ENCODE measurements at places on chromosomes 1 and 21. TPM values are rescaled to one million over a fixed set of nuclear protein-coding genes. Genes with fewer than 3 reads are reported as not detected.
A peak's percentile ranks its signal among the peaks of the same experiment; 100 is the strongest.

GRCh38 chr1:8047686-8048445, 21.8 kb upstream of the ERRFI1 start:
- DNase-seq: no peak

DNA sequence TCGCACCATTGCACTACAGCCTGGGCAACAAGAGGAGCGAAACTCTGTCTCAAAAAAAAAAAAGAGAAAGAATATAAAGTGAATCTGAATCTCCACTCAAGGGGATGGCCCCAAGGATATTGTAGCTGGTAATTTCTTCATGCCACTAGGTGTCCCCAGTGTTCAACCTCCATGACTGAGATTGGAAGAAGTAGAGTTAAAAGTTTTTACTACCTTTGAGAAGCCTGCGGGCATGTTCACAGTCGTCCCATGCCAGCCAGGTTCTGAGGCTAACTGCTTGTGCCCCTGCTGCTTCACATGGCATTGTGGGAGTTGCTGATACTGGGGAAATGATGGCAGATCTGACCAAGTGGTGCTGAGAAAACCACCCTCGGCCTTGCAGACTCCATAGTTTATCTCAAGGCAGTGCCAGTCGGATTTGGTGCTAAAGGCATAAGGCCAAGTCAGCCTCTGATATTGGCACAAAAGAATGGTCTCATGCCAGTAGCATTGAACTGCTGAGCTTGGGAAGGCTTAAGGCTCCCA, 10.8 kb upstream of the SHISA4 start:
- no peak for DNase-seq

- no peak for DNase-seq
Observed at GRCh38 chr1:44519035-44519676, 114.1 kb downstream of the RNF220 start.

DNA sequence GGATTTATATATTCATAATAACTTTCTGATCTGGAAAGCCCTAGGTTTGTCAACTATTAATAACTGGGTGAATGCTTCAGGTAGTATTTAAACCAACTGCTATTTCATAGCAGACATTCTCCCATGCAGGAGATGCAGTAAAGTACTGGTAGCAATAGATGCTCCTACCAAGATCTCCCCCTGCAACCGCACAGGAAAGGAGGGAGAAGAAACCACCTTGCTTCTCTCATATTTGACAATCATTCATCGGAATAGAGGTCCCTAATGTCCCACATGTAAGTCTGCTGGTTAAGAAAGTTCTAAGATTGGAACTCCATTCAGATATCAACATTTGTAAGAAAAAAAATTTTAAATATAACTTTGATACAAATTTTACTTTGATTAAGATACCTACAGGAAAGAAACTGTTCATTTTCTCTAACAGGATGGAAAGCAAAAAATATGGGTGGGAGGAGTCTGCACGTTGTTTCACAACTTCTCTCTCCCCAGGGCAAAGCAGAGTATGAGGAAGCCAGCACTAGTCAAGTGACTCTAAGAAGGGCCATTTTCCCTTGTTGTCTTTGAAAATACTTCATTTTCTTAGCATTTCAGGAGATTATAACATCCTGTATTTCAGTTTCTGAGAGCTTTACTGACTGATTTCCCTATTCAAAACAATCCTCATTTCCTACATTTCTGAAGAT, at the start of gene PYHIN1:
Gene PYHIN1, plus strand, starts transcription at position 498 of the 683 bp plus-strand sequence. CDS start 5,359 bp downstream, outside the sequence.
- DNase-seq: peak; percentile 18

DNA sequence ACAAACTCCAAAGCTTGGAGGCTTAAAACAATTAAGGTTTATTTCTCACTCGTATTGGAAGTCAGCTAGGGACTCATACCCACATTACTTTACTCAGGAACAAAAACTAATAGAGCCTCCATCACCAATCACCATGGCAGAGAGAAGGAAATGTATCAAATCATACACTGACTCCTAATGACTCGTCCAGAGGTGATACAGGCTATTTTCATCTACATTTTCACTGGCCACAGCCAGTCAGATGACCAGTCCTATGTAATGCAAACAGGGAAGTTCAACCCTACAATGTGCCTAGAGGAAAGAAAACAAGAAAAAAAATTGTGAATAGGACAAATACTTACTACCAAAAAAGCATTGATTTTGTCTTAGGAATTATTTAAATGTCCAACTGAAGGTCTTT, 110.3 kb downstream of the SEC16B start:
- DNase-seq: no peak

GRCh38 chr1:17190010-17190995, 14.6 kb upstream of the PADI1 start:
- no peak for DNase-seq

DNA sequence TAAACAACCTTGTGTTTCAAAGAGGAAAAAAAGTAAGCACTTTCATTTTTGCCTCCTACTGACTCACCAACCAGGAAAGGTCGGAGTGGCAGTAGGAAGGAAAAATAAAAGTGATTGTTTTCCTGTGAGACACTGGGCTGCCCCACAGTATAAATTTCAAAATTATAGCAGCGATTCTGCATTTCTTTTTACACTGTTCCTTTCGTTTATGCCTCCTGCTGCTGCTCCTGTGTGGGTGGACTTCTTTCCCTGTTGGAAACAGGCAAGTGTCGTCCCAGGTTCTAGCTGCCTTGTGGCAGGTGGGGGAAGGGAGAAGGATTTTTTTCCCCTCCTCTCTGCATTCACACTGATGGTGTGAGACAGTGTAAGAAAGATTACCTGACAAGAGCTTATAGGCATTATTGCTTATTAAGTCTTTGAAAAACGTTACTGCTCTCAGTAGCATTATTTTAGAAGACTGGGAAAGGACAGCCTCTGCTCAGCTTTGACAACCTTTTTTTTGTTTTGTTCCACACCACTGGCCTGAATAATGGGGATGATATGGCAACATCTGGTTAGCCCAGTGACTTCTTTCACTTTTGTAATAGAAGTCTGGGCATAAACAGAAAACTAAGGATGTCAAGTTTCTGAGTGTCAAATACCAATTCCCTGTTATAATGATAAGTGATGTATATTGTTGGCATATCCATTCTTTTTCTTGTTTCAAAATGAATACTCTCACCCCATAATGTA, 77.9 kb downstream of the NEK7 start:
- no peak for DNase-seq

GRCh38 chr1:226634611-226635246, 86.2 kb downstream of the STUM start:
- DNase-seq: no peak

GRCh38 chr1:209761011-209761635, 5.3 kb downstream of the TRAF3IP3 start:
- no peak for DNase-seq

DNA sequence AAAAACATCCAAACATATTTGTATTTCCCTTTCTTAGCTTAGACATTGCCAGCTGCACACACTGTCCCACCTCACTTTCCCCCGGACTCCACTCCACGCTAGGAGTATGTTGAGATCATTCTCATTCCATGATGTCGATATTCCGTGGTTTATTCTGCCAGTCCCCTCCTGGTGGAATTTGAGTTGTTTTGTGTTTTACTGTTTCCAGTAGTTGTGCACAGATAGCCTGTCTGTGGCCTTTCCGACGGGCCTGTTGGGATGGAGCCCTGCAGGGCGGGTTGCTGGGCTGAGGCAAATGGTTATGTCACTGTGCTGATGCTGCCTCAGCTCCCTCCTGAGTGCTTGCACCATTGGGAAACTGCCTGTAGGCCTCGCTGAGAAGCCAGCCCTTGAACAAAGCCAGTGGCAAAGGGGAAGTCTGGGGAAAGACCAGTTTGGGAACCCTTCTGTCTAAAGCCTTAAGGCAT, 12.8 kb downstream of the TRAPPC10 start:
- DNase-seq: no peak

DNA sequence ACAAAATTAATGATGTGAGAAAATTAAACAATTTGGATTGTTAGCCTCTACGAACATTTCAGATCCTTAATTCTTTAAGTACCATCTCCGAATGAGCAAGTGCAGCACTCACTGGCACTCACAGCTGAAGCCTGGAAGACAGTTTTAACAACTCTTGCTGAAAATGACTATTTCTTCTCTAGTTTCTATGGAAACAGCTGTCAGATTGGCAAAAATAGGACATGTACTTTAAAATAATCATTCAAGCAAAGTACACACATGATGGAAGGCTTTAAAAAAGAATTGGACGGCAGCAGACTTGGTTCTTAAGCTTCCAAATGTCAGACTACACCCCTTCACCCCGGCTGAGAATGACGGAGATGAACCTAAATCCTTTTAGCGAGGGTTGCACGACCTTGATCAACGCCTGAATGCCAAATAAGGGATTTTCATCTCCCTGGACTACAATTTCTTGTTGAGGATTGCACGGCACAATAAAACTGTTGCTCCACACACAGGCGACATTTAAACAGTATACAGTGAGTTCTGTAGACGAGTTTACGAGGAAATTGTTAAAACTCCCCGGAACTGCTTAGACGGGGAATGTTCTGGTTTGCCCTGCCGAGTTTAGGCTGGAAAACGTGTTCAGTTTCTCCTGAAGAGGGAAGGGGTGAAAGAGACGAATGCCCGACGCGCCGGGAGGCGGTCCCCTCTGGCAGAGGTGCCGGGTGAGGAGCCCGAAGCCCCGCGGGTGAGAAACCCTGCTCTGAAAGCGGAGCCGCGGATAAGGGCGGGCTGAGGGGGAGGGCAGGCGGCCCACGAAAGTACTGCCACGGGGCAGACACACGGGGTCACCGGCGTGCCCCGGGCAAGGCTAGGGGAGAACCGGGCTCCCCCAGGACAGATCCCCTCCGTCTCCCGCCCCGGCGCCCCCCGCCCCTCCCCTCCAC, 671 bp downstream of the OMA1 start:
- DNase-seq: peak; percentile 70

DNA sequence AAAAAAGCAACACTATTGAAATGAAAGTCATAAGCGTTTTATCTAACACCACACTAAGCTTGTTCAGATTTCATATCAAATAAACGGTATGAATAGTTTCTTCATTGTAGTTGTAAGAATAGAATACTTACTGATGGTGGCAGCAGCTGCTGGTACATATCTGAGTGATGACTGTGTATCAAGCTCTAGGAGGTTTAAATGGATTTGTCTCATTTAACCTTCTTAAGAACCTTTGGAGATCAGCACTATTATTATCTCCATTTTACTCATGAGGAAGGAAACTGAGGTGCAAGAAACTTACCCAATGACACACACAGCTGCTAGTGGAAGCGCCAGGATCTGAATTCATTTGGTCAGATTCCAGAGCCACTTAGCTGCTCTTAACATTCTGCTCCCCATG, 104.0 kb downstream of the EIF4G3 start:
- DNase-seq: no peak

The C4BPA gene
- total RNA-seq: not detected

The USH2A gene
- not detected for total RNA-seq

The BRDT gene
- not detected for total RNA-seq

Measured in activated T-helper 1 cell treated with anti-CD3 and anti-CD28 coated beads, Interleukin-12 subunit alpha, Interleukin-12 subunit beta, Interleukin-2, Interleukin-4 antibody, amounts not matched to agents 30 ng/mL and 10 ng/mL and 1 ng/mL, durations not matched to agents 14 hours and 24 hours and 36 hours (primary cell).